ENCODE measurements at places on chromosomes 11 and 22.

DNA sequence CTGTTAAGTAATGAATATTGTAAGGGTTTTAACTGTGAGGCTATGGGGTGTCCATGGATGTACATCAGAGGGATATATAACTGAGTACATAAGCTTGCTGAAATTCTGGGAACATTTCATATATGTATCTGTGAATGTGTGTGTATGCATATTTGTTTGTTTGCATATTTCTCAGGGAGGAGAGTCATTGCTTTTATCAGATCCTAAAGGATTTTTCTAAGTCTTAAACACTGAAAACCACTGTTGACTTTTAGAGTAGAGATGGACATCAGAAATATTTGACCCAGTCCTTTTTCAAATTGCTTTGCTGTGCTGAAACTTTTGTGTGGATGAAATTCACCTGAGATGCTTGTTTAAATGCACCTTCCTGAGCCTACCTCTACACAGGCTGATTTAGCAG lies 410.6 kb downstream of the METTL15 start:
- no peak for DNase-seq

DNA sequence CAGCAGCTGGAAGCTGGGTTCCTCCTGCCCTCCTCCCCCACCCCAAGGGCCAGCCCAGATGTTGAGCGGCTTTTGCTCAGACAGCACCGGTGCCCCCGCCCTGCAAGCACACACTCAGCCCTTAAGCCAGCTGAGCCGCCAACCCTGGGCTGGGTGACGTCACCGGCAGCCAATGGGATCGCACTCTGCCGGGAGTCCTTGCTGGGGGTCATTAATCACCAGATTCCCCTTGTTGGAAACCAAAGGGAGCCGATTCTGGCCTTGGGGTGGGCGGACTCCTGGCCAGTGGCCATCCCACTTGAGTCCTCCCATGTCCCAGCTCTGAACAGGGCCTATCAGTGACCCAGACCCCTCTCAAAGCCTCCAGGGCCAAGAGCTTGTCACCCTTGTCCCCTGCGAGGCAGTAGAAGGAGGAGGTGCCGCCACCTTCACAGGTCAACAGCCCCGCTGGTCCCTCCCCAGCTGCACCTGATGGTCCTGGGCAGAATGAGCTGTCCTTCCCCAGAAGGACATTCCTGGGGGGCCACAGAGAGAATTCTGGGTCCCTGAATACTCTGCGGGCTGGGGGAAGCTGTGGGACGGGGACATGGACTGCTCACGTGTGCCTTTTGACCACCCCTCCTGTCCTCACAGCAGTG lies 7.4 kb downstream of the DUSP8 start:
- peak; percentile 31 for DNase-seq

- DNase-seq = no peak
Measured at GRCh38 chr11:125554038-125554437, 15.2 kb upstream of the EI24 start.

- DNase-seq = peak; percentile 83
Measured at GRCh38 chr22:46122511-46122971, 27.8 kb upstream of the PPARA start.

DNA sequence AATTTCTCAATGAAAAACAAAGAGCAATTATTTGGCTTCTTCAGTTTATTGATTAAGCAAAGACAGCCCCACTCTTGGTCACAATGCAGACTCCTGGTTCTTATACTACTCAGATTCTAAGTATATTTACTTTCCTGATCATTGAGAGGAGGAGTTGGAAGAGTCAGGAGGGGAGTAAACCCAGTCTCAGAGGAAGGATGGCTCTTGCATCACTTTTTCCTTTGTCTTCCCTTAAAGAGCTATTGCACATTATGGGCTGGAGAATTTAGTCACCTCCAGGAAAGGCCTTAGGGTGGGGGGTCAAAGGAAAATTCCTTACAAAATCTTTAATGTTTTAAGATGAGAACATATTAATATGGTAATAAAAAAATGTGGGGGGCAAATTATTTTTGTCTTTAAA lies 8.1 kb downstream of the SLC17A6 start:
- no peak for DNase-seq

- peak; percentile 80 for DNase-seq
Measured at GRCh38 chr11:61129639-61130523, 27.6 kb downstream of the CD5 start.

GRCh38 chr11:86747801-86748200 lies 52.5 kb upstream of the PRSS23 start:
- DNase-seq = no peak

DNA sequence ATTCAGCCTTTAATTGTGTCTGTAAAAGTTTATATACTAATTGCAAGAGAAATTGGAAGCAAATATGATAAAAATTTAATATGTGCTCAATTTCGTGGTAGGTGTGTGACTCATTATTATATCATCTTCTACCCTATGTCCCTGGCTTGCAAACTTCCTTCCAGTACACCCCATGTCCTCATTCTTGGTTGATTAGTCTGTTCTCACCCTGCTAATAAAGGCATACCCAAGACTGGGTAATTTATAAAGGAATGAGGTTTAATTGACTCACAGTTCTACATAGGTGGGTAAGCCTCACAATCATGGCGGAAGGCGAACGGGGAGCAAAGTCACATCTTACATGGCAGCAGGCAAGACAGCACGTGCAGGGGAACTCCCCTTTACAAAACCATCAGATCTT lies 11.9 kb downstream of the MRGPRX3 start:
- DNase-seq = no peak

- DNase-seq = no peak
Measured at GRCh38 chr11:29755474-29755873, 261.4 kb downstream of the KCNA4 start.

DNA sequence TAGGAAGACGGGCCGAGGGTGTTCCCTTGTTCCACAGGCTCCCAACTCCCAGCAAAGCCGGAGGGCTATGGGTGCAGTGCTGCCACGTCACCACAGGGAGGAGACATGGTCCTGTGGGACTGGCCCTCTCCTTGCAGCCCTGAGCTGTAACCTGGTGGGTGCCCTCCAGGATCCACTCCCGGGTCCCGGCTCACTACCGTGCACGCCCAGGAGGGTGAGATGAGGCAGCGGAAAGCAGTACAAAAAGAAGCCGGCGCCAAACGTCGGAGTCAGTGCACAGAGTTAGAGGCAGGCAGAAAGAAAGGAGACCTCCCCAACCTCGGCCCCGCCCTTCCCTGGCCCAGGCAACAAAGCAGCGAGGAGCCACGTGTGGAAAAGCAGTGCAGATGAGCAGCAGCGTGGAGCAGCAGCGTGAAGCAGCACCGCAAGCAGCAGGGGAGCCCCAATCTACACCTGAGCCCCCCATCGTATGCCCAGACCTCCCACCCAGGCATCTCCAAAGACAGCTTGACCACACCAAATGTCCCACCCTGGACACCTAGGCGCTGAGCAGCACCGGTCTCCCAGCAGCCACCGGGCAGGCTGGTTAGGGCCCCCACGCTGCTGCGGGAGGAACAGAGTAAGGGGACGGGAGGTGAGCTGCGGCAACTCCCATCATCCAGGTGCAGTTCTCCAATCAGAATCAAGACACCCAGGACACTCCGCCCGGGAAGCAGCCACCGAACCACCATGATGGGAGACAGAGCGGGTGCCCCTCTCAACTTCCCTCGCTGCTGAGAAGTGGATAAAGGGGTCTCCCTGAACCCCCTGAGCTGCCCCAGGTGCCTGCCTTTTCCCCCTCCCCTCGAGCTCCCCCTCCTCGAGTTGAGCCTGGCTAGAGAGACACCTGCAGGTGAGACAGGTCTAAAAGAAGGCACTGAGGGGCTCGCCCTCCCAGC lies 28.8 kb downstream of the IGSF9B start:
- DNase-seq = peak; percentile 81

DNA sequence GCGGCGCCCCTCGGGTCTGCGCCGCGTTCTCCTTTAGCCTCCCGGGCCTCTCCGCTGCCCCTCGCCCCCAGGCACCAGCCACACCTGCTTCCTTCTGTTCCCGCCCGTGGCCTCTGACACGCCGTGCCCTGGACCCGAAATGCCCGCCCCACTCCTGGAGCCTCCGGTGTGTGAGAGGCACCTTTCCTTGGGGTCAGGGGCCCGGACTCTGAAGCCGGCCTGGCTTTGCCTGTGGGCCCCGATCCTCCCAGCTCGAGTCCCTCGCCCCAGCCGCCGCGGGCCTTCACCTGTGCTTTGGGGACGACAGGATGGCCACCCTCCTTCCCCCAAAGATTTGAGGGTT lies 661 bp upstream of the CDPF1 start:
- no peak for DNase-seq

DNA sequence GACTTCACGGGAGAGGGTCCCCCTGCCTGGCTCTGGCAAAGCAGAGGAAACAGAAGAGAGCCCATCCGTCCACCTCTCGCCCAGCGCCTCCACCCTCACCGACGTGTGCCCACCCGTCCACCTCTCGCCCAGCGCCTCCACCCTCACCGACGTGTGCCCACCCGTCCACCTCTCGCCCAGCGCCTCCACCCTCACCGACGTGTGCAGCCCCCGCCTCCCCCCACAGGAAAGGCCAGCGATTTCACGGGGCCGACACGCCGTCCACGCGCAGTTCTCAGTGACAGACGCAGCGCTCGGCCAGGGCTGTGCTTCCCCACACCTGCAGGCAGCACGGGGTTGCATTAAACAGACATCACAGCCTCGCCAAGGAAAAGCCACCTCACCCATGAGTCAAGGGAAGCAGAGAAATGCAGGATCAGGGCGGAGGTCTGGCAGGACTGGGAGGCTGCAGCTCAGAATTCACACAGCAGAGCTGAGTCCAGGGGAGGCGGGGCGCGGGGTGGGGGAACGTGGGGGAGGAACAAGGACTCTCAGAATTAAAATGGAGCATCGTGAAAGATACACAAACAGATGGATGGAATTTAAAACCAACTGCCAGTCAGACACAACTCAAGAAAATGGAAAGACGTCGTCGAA lies 377.7 kb downstream of the BRD1 start:
- DNase-seq = no peak

DNA sequence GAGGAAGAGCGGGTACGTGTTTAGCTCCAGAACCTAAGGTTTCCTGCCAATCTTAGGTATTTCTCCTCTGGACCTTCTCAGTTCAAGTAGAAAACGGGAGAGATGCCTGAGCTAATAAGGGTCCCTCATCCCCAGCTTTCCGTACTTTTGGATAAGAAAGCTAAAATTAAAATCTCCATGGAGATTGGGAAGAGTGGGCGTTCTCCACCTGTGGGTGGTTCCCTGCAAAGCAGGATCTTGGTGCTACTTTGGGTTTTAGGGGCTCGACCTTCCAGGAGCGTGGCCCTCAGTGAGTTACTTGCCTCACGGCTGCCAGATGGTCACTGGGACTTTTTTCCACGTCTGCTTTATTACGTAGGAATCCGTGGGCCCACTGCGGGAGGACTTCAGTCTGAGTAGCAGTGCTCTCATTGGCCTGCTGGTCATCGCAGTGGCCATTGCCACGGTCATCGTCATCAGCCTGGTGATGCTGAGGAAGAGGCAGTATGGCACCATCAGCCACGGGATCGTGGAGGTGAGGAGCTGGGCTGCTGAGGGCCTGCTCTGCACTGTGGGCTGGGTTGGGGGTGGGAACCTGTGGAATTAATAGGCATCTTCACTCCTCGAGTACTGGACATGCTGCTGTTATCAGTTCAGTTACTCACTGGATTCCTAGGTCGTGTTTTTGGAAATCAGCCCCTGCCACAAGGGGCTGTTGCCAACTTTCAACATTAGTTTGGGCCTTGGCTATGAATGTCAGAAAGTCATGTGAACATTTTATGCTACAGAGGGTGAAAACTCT lies 17.8 kb upstream of the ST14 start:
- DNase-seq = no peak

GRCh38 chr11:76668362-76669155 lies 2.0 kb downstream of the LRRC32 start:
- DNase-seq = no peak

DNA sequence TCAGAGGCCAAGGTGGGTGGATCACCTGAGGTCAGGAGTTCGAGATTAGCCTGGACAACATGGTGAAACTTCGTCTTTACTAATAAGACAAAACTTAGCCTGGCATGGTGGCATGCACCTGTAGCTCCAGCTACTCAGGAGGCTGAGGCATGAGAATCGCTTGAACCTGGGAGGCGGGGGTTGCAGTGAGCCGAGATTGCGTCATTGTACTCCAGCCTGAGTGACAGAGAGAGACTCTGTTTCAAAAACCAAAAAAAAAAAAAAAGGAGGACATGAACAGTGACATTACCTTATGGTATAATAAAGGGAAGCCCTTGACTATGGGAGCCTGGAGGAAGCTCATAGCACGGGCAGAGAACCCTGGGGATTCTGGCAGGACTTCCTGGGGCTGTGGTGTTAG lies 16.5 kb upstream of the PLEKHB1 start:
- no peak for DNase-seq

DNA sequence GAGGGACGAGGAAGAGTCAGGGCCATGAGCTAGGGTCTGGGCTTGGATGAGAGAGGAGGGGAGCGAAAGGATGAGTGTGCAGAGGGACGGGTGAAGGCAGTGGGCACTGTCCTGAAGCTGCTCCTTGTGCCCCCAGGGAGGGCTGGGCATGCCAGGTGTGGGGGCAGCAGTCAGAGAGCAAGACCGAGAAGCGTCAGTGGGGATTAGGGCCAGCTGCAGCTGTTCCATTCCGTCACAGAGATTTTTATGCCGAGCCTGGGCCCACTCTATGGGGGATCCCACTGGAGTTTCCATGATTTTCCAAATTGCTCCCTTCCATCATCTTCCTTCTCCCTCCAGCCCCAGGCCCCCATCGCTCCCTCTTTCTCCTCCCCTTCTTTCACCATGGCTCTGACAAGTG lies 93.2 kb downstream of the NECTIN1 start:
- no peak for DNase-seq

GRCh38 chr11:96235751-96236150 lies 107.2 kb downstream of the MAML2 start:
- DNase-seq = no peak

- peak; percentile 96 for DNase-seq
Measured at GRCh38 chr11:1572197-1573076, at the start of gene DUSP8. TSS of gene DUSP8 (minus strand) at chr11:1572271. CDS start at chr11:1565826, 6,445 bp downstream.

DNA sequence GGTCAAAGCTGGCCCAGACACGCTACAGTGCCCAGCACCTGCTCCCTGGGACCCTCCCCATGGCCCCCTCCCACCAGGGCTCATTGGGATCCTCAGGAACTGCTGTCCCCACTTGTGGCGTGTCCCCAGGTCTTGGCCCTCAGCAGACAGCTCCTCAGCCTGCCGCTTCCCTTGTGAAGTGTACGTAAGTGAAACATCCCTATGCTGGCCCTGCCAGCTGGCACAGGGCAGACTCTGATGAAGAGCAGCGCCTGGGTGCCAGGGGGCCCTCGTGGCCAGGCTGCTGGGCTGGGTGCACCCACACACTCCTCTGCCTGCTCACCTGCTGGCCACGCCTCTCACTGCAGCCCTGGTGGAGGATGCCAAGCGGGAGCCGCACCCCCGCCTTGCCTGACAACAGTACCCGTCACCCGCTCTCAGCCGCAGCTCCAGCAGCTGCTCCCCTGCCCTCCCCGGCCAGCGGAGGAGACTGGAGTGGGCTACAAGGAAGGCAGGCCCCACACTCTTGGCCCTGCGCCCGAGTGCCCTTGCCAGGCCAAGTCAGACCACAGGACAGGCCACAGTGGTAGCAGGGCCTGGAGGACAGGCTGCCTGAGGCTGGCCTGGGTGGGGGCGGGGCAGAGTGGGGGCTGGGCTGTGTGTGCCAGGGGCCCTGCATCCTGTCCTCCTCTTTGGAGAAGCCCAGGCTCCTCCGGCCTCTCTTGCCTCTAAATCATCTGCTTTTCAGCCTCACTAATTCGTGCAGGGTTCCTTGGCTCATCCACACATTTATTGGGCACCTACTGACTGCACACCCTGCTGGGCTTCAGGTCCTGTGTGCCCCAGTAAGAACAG lies 39.5 kb downstream of the IGF2 start:
- no peak for DNase-seq

GRCh38 chr22:43467216-43467940 lies 55.6 kb downstream of the MPPED1 start:
- no peak for DNase-seq
